T-cell (primary cell): ENCODE measurements at places on chromosomes 16 and 17.

DNA sequence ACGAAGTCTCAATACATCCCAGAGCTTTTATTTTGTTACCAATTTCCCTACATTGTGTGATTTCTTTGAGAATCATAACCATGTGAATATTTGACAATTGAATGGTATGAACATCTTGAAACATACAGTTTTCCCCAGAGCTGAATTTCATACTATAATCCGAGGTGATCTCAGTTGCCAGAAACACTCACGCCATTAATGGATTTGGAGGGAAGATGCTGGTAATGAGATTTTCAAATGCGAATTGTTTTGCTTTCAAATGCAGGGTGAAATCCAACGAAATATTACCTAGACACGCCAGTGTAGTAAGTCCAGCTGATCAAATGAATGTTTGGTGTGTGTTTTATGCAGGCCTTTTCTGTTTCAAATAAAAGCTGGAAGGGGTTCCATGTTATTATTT lies 277.8 kb upstream of the CDH5 start:
- no peak overlapping the region for H3K4me3 ChIP-seq
- H3K4me1 ChIP-seq: no peaks in the 10 kb centered on the region
- no peaks in the 10 kb centered on the region for H3K27me3 ChIP-seq
- no peak overlapping the region for H3K27ac ChIP-seq
- DNase-seq: no peak
- H3K36me3 ChIP-seq: no peaks in the 10 kb centered on the region

- no peak for DNase-seq
- no peak overlapping the region for H3K4me3 ChIP-seq
- peaks cover 6% of the 10 kb centered on the region for H3K4me1 ChIP-seq
- H3K27me3 ChIP-seq: no peaks in the 10 kb centered on the region
- H3K36me3 ChIP-seq: peaks cover 8% of the 10 kb centered on the region
- H3K27ac ChIP-seq: no peak overlapping the region
Observed at GRCh38 chr16:8670014-8670560, 4.3 kb upstream of the ABAT start.

DNA sequence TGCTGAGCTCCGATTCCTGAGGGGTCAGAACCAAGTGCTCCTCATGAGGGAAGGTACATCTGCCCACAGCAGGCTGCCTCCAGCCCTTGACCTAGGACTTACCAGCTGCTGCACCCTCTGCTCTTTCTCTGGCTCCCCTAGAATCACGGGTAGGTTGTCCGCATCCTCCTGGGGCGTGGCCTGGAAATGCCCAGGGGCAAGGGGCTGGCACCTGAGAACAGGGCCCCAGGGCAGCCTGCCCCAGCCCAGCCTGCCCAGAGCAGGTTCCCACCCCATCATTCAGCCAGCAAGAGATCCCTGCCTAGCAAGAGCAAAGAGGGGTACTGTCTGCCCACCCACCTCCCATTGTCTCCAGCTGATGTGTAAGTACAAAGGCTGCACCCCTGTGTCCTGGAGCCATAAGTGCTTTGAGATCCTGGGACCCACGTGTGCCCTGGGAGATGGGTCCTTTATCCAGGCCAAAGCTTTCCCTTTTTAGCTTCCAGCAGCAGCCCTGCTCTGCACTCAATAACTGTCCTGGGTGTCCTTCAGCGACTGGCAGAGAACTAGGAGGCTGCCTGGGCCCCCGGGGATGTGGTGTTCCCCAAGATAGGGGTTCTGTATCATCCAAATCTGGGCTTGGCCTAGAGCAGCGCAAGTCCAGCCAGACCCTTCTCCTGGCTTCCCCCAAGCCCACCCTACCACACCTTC lies 5.1 kb downstream of the TSPOAP1 start:
- no peak overlapping the region for H3K4me3 ChIP-seq
- no peak overlapping the region for H3K27ac ChIP-seq
- H3K4me1 ChIP-seq: peaks cover 7% of the 10 kb centered on the region
- H3K36me3 ChIP-seq: peaks cover 3% of the 10 kb centered on the region

DNA sequence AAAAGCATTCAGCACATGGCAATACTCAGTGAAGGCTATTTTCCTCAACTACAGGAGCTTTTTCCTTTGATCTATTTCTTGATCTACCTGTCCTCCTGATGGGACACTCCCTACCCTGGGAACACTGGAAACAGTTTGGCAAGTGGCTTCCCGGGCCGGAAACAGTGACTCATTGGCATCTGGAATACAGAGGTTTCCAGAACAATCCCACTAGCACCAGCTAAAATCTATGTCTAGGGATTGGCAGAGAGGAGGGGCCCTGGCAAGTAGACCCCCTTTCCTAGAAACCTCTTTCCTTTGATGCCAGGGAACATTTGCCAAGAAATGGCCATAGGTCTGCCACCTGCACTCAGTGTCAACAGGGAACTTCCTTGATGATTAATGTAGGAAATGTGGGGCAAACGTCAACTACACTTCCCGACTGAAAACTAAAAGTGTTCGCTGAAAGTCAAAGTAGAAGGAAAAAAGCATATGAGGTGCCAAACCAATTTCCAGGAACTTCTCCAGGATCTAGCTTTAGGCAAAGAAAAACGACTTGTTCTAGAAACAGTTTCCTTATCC lies 30.4 kb upstream of the FBXW10B start:
- H3K4me3 ChIP-seq: no peak overlapping the region
- H3K36me3 ChIP-seq: no peaks in the 10 kb centered on the region
- H3K27me3 ChIP-seq: no peaks in the 10 kb centered on the region

GRCh38 chr17:77677211-77677610 lies 281.3 kb upstream of the TNRC6C start:
- peaks cover 36% of the 10 kb centered on the region for H3K36me3 ChIP-seq
- no peak for DNase-seq
- H3K4me3 ChIP-seq: no peak overlapping the region
- no peaks in the 10 kb centered on the region for H3K27me3 ChIP-seq

- no peak for DNase-seq
- H3K27ac ChIP-seq: no peak overlapping the region
- H3K4me3 ChIP-seq: no peak overlapping the region
- H3K27me3 ChIP-seq: peaks cover 19% of the 10 kb centered on the region
- no peaks in the 10 kb centered on the region for H3K4me1 ChIP-seq
Observed at GRCh38 chr17:31745964-31746600, 113.0 kb downstream of the COPRS start.

GRCh38 chr17:1574697-1575471 lies 12.3 kb upstream of the PITPNA start:
- no peak overlapping the region for H3K4me3 ChIP-seq
- DNase-seq: no peak
- H3K27me3 ChIP-seq: no peaks in the 10 kb centered on the region
- H3K36me3 ChIP-seq: no peaks in the 10 kb centered on the region
- no peak overlapping the region for H3K27ac ChIP-seq

- H3K4me3 ChIP-seq: no peak overlapping the region
- H3K27me3 ChIP-seq: no peaks in the 10 kb centered on the region
- H3K27ac ChIP-seq: no peak overlapping the region
- no peaks in the 10 kb centered on the region for H3K4me1 ChIP-seq
- DNase-seq: no peak
Observed at GRCh38 chr16:79691007-79691406, 90.5 kb upstream of the MAF start.
